ENCODE measurements at places on chromosomes 7 and 10.

GRCh38 chr7:32890010-32890792, 1.4 kb downstream of the KBTBD2 start:
- DNase-seq: peak; percentile 24

GRCh38 chr10:108894402-108895301, 1028.7 kb downstream of the XPNPEP1 start:
- DNase-seq: no peak

GRCh38 chr7:99112097-99112496, 31.8 kb downstream of the SMURF1 start:
- peak; percentile 5 for DNase-seq

DNA sequence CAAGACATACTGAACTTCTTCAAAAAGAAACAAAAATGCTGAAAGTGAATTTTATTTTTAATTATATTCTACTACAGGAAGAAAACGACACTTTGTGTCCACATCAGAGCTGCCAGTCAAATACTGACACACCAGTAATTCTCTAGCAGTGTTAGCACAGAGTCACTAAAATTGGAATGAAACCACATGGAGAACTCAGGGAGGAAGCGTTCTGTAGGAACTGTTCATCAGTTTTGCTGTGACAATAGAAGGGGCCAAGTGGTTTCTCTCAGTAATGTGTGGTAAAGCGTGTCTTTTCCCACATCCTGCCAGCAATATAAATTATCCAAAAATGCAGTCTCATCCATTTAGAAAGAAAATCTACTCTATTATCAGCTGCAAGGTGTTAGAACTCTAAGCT, 683.3 kb downstream of the GRM8 start:
- DNase-seq: no peak

GRCh38 chr10:132593900-132594876, 56.6 kb downstream of the INPP5A start:
- DNase-seq: no peak

DNA sequence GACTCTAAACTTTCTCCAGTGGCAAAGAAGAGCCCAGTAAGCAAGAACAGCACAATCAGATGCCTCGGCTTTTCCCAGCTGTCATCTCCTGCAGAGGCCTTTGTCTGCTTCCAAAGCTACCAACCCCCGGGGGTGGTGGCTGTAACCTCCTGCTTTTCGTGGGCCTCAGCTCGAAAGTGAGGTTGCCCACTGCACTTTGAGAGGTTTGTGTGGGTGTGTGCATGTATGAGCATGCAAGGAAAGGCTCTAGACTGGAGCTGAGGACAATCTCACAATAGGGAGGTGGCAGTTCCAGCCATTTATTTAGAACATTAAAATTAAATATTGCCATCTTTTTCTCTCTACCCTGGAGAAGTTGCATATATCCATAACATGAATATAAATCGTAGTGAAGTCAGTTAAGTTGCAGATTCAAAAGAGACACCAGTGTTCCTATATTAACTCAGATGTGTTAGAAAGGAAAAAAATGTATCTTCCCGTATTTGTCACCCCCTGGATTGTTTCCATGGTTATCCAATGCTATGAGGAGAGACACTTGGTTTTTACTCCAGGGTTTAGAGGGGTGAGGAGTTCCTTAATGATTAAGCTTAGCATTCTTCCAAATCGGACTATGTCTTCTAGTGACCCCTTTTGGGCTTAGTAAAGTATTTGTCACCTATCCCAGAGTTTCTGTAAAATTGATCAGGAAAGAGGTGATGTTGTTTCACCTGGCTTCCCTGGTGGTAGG, 781.1 kb downstream of the INHBA start:
- DNase-seq: no peak

- DNase-seq: no peak
Measured at GRCh38 chr7:29815181-29816105, 9.1 kb downstream of the WIPF3 start.

DNA sequence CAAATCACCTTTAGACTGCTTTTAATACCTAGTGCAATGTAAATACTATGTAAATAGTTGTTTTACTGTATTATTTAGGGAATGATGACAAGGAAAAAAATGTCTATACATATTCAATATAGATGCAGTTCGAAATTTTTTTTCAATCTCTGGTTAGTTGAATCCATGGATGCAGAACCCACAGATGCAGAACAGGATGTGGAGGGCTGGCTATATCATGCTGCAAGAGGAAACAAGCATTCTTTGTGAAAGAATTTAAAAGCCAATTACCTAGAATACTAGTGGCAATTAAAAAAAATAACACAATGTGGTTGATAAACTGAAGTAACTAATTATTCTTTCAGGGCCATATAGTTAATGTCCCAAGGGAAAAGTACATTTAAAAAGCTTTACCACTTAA, 170.4 kb downstream of the ZNF438 start:
- no peak for DNase-seq

DNA sequence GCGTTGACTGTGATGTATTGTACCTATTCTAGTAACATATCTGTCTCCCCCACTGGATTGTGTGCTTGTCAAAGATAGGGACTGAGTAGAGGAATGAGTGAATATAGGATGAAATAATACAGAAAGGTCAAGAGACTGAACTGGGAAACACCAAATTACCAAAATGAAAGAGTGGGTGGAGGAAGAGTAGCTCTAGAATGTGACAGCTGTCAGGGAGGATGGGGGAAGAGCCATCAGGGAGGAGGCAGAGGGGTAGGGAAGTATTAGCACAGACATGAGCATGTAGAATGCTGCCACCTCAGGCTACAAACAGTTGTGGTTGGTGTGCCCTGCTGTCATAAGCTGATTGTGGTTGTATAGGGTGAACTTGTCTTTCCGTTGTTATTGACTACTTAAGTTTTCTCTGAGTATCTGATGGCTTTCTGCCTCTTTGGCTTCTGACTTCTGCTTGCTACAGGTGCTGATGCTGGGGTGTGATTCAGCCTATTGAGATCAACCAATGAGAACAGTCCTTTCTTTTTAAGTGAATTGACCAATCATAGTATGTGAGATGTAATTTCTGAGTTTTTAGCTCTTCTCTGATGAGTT, 5.6 kb downstream of the CCSER2 start:
- no peak for DNase-seq

- DNase-seq: no peak
Measured at GRCh38 chr10:112732277-112732921, 217.6 kb upstream of the TCF7L2 start.

DNA sequence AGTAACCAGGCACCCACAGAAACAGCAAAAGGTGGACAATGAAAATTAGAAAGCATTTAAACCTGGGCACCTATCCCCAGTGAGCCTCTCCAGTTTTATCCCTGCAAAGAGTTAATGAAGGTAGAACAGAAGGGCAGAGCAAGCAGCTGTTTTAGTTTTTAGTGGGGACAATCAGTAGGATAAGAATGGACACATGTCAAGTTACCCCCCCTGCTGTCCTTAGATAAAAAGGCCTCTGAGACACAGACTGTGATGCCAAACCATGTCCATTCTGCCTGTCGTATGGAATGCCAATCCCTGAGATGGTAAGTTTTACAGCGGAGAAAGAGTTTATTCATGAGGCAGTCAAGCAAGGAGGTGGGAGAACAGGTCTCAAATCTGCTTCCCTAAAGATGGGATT, 162.6 kb upstream of the AGR3 start:
- DNase-seq: no peak

- no peak for DNase-seq
Measured at GRCh38 chr10:19930936-19931893, 115.0 kb downstream of the PLXDC2 start.

- no peak for DNase-seq
Measured at GRCh38 chr7:78413568-78413967, 615.0 kb downstream of the PHTF2 start.

- DNase-seq: no peak
Measured at GRCh38 chr7:8597565-8597964, 164.2 kb downstream of the NXPH1 start.

DNA sequence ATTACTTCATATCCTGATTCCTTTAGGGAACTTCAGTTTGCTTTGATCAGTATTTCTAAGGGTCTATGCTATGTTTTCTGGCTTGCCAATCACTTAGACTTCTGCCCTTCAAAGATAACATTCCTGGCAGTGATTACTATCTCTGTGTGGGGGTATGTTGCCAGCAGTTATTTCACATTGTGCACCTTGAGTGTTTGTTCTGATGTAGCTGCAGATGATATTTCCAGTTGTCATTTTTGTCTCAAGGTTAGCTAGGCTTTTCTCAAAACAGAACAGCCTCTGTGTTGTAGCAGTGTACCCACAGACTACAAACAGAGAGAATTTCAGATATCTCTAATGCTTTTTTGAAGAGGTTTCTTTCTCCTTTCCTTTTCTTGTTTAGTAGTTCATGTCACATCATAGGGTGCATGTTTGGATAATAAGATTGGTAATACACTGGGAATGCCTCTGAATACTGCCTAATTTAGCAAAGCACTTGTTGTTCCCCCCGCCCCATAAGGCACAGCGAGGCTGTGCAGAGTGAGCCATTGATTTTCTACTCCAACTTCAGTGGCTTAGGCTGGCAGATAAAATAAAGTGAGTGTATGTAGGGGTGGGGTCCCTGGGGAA, 134.7 kb upstream of the AGR3 start:
- no peak for DNase-seq

GRCh38 chr10:98235846-98236245, 32.1 kb downstream of the LOXL4 start:
- no peak for DNase-seq

GRCh38 chr7:33459340-33459751, 330.0 kb downstream of the BBS9 start:
- no peak for DNase-seq

- DNase-seq: no peak
Measured at GRCh38 chr7:15525652-15526263, 36.1 kb downstream of the AGMO start.

GRCh38 chr7:29146888-29147609, 712 bp upstream of the CPVL start:
- no peak for DNase-seq

- no peak for DNase-seq
Measured at GRCh38 chr7:23117841-23118240, 12.3 kb downstream of the KLHL7 start.

GRCh38 chr7:23294549-23295400, 4.4 kb upstream of the MALSU1 start:
- DNase-seq: no peak

- DNase-seq: no peak
Measured at GRCh38 chr10:78974617-78975317, 94.0 kb upstream of the ZMIZ1 start.

DNA sequence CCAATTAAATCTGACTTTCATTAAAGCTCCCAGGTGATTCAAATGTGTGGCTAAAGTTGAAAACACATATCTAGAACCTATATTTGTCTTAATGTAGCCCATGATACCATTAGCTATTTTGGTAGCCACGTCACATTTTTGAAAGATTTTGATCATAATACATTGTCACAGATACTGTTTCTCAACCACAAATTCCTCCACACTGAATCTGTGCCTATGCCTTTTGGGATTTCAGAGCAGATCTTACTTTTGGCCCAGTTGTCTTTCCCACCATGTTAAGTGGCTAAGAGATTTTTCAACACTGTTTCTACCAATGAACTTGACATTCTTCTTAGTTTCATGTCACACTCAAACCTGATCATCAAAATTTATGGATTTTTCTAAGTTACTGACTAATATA, 47.4 kb downstream of the CH25H start:
- no peak for DNase-seq

- DNase-seq: no peak
Measured at GRCh38 chr10:85047979-85048378, 719.6 kb downstream of the CCSER2 start.

GRCh38 chr10:329361-330099, 194.3 kb downstream of the ZMYND11 start:
- no peak for DNase-seq

DNA sequence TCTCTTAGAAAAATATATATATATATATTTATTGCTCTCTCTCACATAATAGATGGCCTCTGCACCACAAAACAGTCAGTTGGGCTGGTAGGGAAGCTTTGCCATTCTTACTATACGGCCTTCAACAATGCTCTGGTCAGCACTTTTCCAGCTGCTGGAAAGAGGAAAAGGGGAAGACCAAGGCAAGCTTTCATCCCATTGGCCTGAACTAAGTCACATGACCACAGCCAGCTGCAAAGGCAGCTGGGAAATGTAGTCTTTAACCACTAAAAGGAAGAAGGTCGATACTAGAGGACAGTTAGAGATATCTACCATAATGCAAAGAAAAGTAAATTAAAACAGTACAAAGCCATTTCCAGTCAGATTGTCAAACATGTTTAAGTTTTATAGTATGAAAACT, 58.4 kb upstream of the MACROH2A2 start:
- peak; percentile 15 for DNase-seq

DNA sequence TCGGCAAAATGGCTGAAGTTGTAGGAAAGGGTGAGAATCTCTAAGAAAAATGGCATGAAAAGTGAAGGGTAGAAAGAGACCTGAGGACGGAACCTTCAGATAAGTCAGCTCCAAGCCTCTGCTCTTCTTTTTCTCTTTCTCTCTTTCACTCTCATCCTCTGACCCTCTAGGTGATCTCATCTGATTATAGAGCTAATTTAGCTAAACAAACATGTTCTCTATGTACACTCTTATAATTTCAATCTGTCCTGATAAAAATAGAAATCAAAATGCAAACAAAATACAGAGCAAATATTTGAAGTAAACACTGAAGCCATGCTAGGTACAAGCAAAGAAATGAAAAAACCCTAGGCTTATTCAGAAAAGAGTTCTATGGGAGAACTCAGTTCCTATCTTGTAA, 14.4 kb upstream of the CUBN start:
- no peak for DNase-seq

GRCh38 chr10:55024713-55025112, 223.7 kb upstream of the PCDH15 start:
- no peak for DNase-seq

DNA sequence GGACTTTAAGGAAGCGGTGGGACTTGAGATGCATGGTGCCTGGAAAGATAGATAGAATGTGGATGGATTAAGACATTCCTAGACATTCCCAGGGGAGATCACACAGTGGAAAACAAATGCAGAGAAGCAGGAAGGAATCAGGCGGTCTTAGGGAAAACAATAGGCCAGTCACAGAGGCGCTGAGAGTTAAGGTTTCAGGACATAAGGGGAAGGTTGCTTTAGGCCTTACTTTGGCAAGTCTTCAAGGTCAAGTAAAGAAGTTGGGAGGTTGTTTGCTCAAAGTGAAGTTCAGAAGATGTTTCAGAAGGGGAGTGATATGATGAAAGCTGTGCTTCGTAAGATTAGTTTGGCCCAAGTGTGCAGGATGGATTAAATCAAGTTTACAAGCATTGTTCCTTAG, 109.4 kb downstream of the SUGCT start:
- no peak for DNase-seq

- no peak for DNase-seq
Measured at GRCh38 chr7:132019703-132020102, 463.3 kb upstream of the PODXL start.

Measured in GM12892 (cell line).